CD8-positive, alpha-beta T cell (primary cell): ENCODE measurements at places on chromosomes 13 and 19. TPM values are rescaled to one million over a fixed set of nuclear protein-coding genes. Genes with fewer than 3 reads are reported as not detected.

KANK3 gene
- 0.78 TPM for total RNA-seq

SIGLEC12 gene
- not detected for total RNA-seq

FAM187B gene
- total RNA-seq, result not detected

UGGT2 gene
- not detected for total RNA-seq

DNA sequence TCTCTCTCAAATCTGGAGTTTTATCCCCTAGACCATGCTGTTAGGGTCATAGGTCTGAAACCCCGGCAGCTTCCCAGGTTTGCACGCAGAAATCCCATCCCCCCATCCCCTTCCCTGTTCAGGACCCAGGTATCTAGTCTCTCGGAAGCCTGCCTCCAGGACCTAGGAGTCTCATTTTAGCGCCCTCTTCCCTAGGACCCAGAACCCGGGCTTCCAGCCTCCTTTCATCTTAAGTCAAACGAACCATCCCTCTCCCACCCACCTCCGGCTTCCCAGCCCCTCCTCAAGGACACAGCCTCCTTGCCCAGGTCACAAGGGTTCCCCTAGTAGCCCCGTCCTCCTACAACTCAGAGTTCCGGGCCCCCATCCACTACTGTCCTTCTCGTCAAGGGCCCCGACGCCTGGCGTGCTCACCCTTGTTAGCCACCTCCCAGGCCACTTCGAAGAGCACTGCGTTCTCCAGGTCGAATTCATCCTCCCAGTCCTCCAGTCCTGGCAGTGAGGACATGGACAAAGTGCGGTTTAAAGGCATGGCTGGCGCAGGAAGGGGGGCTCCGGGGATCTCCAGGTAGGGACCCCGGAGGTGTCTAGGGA is 431 bp downstream of the GYS1 start:
- DNase-seq, result no peak

GRCh38 chr19:17285415-17286135 is 3.9 kb downstream of the ANKLE1 start:
- DNase-seq, result no peak

DNA sequence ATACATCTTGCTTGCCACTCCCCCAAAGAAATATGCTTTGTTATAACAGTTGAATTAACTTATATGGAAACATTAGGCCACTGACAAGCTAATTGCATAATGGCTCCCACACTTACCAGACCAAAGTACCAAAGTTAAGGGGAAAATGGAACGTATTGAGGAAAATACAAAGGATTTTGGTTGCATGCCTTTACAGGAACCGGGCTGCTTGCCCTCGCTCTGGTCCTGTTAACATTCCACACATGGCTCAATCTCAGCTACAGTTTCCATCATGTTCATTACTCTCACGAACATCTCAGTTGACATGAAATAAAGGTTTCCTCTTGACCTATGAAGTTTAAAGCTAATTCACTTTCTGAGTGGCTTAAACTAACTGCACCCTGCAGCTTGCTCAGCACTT is 220.7 kb upstream of the RXFP2 start:
- DNase-seq, result no peak
